Activated CD4-positive, alpha-beta T cell treated with anti-CD3 and anti-CD28 coated beads, Interleukin-2, amount 10 ng/mL, durations not matched to agents 24 days and 14 days (primary cell): ENCODE measurements at places on chromosomes 4 and X. TPM values are rescaled to one million over a fixed set of nuclear protein-coding genes. Genes with fewer than 3 reads are reported as not detected.

DNA sequence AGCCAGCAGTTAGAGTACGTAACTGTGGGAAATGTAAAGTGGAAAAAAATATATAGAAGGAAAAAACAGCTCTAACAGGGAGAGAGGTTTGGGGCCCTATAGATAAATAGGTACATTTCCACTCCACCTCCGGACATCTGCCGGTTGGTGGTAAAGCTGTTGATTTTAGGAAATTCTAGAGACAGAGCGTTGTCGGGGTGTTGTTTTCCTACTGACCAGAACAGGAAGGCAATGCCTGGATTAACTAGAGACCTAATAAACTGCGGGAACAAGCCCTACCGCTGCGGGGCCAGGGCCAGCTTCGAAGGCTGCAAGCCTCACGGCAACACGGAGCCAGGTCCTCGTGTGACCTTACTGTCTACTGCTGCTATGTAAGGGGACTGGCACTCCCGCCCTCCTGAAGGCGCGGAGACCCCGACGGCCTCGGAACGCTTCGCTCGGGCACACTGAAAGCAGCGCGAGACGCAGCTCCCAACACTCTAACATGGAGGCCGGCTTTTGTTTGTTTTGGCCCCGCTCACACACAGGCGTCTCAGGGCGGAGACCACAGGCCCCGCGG is 702 bp upstream of the CDKN2AIP start:
- peak overlapping the region; percentile 96 for H3K4me3 ChIP-seq
- H3K27me3 ChIP-seq: no peaks in the 10 kb centered on the region
- H3K27ac ChIP-seq: peak overlapping the region; percentile 95
- peaks cover 33% of the 10 kb centered on the region for H3K36me3 ChIP-seq
- DNase-seq: no peak

- no peaks in the 10 kb centered on the region for H3K4me1 ChIP-seq
- no peaks in the 10 kb centered on the region for H3K27me3 ChIP-seq
- no peak overlapping the region for H3K27ac ChIP-seq
- no peak for DNase-seq
Observed at GRCh38 chr4:58070726-58071125, 960.5 kb upstream of the IGFBP7 start.

DNA sequence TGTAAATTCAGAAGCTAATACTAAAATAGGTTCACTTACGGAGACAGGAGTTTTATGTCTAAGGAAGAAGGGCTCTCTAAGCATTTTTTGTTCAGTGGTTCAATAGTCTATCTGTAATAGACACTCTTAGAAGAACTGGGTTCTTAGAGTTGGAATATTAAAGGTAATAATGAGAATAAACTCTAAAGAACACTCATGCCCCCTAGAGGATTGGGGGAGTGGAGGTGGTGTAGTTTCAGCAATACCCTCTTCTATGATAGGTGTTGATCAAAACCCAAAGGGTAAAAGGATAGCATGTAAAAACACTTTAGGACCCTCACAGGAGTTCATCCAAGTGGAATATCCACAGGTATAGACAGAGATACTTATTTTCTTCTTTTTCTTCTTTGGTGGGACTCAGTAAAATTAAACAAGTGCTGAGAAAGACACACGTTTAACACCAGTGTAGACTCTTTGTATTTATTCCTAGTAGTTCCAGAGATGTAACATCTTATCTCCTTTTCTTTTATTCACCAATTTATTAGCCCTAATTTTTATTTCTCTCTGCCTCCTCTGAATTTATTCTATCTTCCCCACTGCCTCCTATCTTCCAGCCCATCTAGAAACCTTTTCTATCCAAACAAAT is 25.7 kb upstream of the MND1 start:
- no peak overlapping the region for H3K4me3 ChIP-seq
- H3K4me1 ChIP-seq: no peaks in the 10 kb centered on the region
- peaks cover 5% of the 10 kb centered on the region for H3K27me3 ChIP-seq

DNA sequence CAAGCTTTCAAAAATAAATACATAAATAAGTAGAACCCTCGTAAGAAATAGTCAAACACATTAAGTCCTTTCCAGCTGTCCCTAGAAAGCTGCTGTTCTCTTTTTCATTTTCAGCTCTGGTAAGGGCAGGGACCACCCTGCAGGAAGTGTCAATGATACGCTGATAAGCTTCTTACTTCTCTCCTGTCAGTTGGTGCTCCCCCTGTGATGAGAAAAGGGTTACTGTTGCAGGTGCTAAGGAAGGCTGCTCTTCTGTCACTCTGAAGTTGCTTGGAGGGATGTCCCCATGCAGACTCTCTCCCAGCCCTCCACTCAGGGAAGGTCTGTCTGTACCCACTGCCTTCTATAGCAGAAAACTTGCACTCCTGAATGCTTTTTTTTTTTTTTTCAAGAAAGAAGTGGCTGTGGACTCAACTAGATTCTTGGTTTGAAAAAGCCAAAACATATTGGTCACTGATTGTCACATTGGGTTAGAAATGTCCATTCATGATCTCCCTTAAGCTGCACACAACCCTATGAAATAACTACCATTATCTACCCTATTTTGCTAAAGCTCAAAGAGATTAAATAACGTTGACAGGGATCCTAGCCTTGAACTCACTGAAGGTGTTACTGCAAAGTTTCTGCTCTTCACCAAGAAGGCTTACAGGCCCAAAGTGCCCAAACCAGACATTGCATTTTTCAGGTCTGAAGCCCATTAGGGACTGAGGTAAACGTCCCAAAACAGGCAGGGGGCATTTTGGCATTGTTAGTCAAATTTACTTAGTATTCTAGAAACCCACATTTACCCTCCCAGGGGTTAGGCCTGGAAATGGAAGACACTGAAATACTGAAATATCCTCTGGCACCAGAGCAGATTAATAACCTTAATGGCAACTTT is 1.2 kb downstream of the CXCL3 start:
- no peak overlapping the region for H3K27ac ChIP-seq
- H3K4me1 ChIP-seq: peaks cover 5% of the 10 kb centered on the region
- no peak for DNase-seq
- H3K4me3 ChIP-seq: peak overlapping the region; percentile 77
- no peaks in the 10 kb centered on the region for H3K36me3 ChIP-seq
- peaks cover 52% of the 10 kb centered on the region for H3K27me3 ChIP-seq

- peaks cover 6% of the 10 kb centered on the region for H3K36me3 ChIP-seq
- peak overlapping the region; percentile 99 for H3K27ac ChIP-seq
- peak overlapping the region; percentile 95 for H3K4me3 ChIP-seq
- H3K27me3 ChIP-seq: no peaks in the 10 kb centered on the region
- peaks cover 6% of the 10 kb centered on the region for H3K4me1 ChIP-seq
Observed at GRCh38 chrX:44873415-44874276, 658 bp downstream of the KDM6A start.

DNA sequence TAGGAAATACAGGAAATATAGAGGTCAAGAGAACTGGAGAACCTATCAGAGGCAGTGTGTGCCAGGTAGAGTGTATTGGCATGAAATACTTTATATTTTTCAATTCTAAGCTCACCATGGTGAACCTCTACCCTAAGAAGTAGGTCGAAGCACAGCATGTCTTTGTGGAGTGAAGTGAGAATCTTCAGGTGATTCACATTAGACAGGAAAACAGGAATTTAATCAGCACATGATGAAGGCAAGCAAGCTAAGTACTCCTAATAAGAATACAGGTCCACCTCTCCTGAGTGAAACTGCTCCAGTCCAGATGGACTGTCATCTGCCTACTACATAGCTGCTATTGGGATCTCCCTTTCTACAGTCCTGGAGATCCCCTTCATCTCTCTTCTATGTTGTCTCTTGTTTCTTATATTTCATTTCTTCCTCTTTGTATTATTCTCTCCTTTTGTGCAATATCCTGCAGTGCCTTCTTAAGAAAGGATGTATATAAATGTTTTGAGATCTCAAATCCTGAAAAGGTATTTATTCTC is 159.0 kb downstream of the LRBA start:
- DNase-seq: no peak
- no peak overlapping the region for H3K4me3 ChIP-seq
- no peaks in the 10 kb centered on the region for H3K27me3 ChIP-seq
- peaks cover 11% of the 10 kb centered on the region for H3K36me3 ChIP-seq
- H3K4me1 ChIP-seq: peaks cover 3% of the 10 kb centered on the region
- H3K27ac ChIP-seq: no peak overlapping the region

WDR17 gene
- total RNA-seq: 1.7 and 2.1 TPM in 2 replicates
